Stimulated activated naive CD4-positive, alpha-beta T cell treated with Interleukin-2 at 50 U/mL for 16 hours (primary cell): ENCODE measurements at places on chromosomes 2 and 18.

DNA sequence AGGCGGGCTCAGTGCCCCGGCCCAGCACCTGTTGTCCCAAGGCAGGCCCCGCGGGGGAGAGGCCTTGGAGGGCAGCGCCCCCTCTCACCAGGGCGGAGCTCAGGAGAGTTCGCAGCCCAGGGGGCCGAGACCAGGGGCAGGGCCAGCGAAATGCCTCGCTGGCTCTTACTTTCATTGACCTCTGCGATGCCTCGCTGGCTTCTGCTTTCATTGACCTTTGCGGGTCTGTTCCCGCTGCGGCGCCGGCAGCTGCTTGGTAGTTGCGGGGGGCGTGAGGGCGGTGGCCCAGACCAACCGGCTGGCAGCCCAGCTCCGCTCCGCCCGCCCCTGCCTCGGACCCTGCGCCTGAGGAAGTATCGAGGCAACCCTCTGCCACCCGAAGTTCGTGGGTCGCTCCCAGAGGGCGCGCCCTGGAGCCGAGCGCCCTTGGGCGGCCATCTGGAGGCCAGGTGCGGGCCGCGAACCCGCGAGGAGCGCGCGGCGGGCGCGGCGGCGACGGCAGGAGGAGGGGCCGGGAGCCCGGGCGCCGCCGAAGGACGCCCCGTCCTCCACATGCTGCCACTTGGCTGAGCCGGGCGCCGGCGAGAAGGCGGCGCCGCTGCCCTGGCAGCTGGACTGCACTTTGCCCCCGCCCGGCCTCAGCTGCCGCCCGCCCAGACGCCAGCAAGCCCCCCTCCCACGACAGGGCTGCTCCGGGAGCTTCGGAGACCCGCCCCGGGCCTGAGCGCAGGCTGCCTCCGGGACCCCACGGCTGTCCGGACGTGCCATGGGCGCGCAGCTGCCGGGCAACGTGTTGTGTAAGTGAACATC, 118.0 kb upstream of the MSTN start:
- DNase-seq = no peak

GRCh38 chr2:112137516-112138158, 548 bp upstream of the FBLN7 start:
- DNase-seq = no peak

- DNase-seq = no peak
These were observed 394.7 kb downstream of the CLIP4 start for GRCh38 chr2:29509878-29510277.

GRCh38 chr2:130245976-130246375, 47.7 kb upstream of the TUBA3E start:
- DNase-seq = no peak

- DNase-seq = no peak
These were observed 167.9 kb downstream of the NCKAP5 start for GRCh38 chr2:133400411-133400810.

GRCh38 chr18:79476918-79477571, 81.3 kb downstream of the NFATC1 start:
- DNase-seq = no peak

DNA sequence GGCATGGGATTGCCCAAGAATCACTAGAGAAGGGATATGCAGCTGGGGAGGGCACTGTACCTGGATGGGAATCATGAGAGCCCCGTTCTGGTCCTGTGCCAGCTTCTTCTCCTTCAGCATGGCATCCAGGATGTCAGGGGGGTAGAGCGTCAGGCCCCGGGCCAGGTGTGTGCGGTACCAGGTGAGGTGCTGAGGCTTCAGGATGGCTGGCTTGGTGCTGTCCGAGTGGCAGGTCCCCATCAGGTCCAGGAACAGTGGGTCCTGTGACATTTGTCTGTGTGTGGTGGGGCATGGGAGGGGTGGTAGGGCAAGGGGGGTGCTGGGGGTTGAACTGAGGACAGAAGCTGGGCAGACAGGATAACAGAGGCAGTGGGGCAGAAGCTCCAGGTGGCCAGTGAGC, 13.2 kb downstream of the CFAP65 start:
- DNase-seq = no peak

DNA sequence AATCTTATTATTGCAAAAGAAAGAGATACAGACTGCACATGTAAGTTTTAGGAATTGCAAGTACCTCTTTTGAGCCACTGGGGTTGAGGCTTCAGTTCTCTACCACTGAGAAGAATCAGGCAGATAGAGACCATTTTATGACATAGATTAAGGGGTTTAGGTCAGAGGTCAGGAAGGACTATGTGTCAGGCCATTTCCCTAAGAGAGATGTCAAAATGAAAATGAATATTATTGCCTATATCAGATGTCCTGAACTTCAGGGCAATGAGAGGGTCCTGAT, 113.7 kb downstream of the GATA6 start:
- DNase-seq = no peak
